ENCODE measurements at places on chromosomes 4 and X.

GRCh38 chrX:40040686-40041461 is 56.9 kb downstream of the BCOR start:
- no peak for DNase-seq

DNA sequence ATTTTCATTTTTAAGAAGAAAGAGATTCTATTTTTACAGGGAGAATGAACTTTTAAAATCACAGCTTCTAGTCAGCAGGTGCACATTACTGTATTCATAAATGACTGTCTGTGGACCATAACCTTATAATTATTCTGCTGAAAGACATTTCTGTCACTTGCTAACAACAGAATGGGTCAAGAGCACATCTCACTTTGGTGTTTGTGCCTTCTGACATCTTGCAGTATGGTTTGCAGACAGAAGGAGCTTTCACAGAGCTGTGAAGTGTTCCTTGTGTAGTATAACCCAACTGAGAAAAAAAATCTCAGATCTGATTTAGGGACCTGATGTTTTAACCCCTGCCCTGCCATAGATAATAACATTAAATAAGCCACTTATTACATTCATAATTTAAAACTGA is 131.4 kb upstream of the CTSO start:
- no peak for DNase-seq

GRCh38 chr4:16931339-16932305 is 33.2 kb upstream of the LDB2 start:
- no peak for DNase-seq

- no peak for DNase-seq
Measured at GRCh38 chr4:180449395-180449956, 1793.7 kb upstream of the TENM3 start.

GRCh38 chr4:1033840-1034551 is 22.6 kb downstream of the FGFRL1 start:
- no peak for DNase-seq

DNA sequence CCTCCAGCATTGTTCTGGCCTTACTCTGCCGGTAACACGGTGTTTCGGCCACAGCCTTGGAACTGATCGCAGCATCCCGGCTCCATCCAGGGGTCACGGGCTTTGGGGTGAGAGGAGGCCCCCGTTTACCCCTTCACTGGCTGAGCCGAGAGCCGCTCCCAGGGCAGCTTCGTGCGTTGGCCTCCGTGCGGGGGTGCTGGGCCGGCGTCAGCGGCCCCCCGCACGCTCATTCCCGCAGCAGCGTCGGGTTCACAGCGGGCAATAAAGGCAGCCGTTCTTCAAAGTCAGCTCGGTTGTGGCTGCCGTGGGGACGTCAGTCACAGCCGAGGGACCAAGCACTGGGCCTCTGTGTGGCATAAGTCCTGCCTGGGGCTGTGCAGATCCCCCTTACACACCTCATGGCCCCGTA is 25.3 kb upstream of the PLCXD1 start:
- no peak for DNase-seq

Data from mucosa of gallbladder (tissue), 1 donor.